ENCODE measurements at places on chromosomes 1 and 21. TPM values are rescaled to one million over a fixed set of nuclear protein-coding genes. Genes with fewer than 3 reads are reported as not detected.

Gene TSSK3
- not detected for total RNA-seq

Gene APOBEC4
- not detected for total RNA-seq

Gene LCE2C
- total RNA-seq = not detected

Gene RAB42
- total RNA-seq = 6.1 TPM

Gene UBE2U
- total RNA-seq = not detected

Gene CMPK1
- 137 TPM for total RNA-seq

Gene LCE6A
- total RNA-seq = not detected

Gene AK5
- 81.3 TPM for total RNA-seq

Gene CTPS1
- 20.9 TPM for total RNA-seq

Gene WDR64
- not detected for total RNA-seq

Gene OR10Z1
- total RNA-seq = not detected

- H3K36me3 ChIP-seq = no peaks in the 10 kb centered on the region
- no peaks in the 10 kb centered on the region for H3K27me3 ChIP-seq
- H3K27ac ChIP-seq = no peak overlapping the region
- H3K4me3 ChIP-seq = no peak overlapping the region
- DNase-seq = no peak
- H3K4me1 ChIP-seq = peaks cover 29% of the 10 kb centered on the region
Observed at GRCh38 chr1:61284248-61284854, 202.0 kb downstream of the NFIA start.

DNA sequence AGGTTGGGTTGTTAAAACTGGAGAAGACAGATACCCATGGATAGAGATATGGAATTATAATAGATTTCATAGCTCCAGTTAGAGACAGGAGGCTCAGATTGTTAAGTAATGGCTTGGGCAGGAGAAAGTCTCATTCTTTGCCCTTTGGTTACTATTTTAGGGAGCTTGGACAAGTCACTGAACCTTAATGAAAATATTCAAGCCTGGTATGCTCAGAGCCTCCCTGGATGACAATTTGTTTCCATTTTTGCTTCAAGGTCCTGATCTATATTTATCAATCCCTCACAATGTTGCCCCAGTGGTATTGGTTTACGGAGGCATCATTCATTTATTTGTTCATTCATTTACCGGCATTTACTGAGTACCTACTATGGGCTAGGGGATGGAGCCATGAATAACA is 37.5 kb downstream of the RCSD1 start:
- no peak overlapping the region for H3K27ac ChIP-seq
- no peak overlapping the region for H3K4me3 ChIP-seq
- DNase-seq = no peak

DNA sequence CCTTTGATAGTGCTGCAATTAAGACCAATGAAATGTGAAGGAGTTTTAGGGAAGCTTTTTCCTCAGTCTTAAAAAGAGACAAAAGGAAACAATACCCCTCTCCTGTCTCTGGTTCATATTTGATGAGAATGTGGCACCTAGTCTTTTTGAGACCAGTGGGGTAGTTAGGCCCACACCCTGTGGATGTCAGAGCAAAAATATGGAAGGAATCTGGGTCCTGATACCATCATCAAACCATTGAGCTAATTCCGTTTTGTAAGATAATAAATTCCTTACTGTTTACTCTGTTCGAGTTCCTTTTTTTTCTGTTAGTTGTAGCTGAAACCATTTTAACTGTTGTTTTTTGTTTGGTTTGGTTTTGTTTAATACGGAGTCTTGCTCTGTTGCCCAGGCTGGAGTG is 33.3 kb downstream of the PTPRC start:
- H3K36me3 ChIP-seq = no peaks in the 10 kb centered on the region
- H3K27ac ChIP-seq = peak overlapping the region; percentile 79
- peak; percentile 76 for DNase-seq
- peaks cover 77% of the 10 kb centered on the region for H3K4me1 ChIP-seq
- no peaks in the 10 kb centered on the region for H3K27me3 ChIP-seq

GRCh38 chr1:51203874-51204245 is 32.2 kb upstream of the RNF11 start:
- no peaks in the 10 kb centered on the region for H3K4me1 ChIP-seq
- no peaks in the 10 kb centered on the region for H3K36me3 ChIP-seq
- no peak overlapping the region for H3K4me3 ChIP-seq
- no peaks in the 10 kb centered on the region for H3K27me3 ChIP-seq
- no peak overlapping the region for H3K27ac ChIP-seq

DNA sequence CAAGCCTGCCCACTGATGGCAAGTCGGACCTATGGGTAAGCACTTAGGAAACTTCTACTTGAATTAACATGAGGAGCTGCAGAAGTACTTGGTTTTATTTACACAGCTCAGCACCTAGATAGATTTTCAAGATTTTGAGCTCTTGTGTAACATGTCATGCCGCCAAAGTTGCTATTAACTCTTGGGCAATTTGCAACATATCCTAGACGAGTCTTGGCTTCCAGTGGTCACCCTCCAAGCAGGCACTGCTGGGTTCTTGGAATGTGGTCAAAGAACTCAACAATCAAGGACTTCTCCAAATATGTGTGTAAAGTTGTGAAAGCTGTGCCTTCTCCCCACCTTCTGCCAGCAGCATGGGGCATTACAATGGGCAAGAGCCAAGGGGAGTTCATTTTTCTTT is 17.8 kb upstream of the GUCA2B start:
- no peaks in the 10 kb centered on the region for H3K4me1 ChIP-seq
- no peak overlapping the region for H3K27ac ChIP-seq
- H3K36me3 ChIP-seq = no peaks in the 10 kb centered on the region
- no peak overlapping the region for H3K4me3 ChIP-seq
- peaks cover 28% of the 10 kb centered on the region for H3K27me3 ChIP-seq
- peak; percentile 14 for DNase-seq

DNA sequence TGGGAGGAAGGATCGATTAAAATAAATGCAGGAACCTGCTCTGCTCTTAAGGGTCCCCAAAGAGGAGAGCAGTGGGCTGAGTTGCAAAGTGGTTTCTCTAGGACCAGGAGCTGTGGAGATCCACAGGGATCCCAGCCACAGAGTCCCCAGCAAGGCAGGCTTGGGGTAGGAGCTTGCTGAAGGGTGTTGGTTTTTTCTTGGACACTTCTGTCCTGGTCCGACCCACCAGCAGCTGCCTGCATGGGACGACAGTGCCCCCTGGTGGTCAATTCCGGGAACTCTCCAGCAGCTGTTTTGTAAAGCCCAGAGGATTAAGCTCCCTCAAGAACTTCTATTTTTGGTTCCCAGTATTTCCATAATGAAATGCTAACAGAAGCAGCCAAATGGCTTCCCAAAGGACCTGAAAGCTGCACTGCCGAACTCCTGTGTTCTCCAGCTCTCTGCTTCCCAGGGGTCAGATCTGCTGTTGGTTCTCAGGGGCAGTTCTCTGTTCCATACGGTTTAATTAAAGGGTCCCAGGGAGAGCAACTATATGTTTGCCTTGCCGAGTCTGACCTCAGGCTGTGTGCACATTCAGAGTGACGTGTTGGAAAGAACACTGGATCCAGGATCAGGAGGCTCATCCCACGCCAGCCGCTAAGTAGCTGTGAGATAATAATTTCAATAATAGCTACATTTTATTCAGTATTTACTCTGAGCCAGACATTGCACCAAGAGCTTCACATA is 23.2 kb downstream of the NENF start:
- H3K4me3 ChIP-seq = no peak overlapping the region
- H3K27ac ChIP-seq = no peak overlapping the region
- peaks cover 4% of the 10 kb centered on the region for H3K4me1 ChIP-seq

DNA sequence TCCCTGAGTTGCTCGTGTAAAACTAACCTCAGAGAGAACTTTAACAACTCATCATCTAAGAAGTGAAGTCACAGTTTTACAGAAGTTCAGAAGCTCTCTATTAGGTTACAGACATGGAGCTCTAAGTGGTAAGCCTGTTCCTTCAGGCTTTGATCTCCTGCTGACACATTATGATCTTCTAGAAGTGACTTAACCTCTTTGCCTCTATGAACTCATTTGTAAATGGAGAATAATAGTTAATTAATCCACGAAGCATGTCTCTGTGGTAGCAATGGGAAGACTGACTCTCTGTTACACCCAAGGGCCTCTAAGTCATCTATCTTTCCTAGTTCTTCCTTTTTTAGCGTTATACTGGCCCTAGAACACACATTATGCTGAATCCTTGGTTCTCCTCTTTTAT is 157.9 kb upstream of the NRIP1 start:
- no peaks in the 10 kb centered on the region for H3K27me3 ChIP-seq
- H3K4me3 ChIP-seq = no peak overlapping the region

DNA sequence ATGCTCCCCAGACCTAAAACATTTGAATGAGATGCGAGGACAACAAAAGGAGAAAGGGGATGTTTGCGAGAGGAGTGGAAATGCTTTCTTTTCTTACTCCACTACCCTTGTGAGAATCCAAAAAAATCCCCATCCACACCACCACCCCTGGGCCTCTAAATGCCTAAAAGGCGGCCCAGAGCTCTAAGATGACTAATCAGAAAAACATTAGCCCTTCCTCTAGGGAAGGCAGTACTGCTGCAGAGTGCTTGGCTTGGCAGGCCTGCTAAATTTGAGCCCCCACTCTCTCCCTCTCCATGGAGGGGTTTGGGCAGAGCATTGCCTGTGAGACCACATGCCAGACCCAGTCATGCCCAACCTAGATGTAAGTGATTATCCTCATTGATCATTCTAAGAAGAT is 347.9 kb downstream of the USH2A start:
- DNase-seq = peak; percentile 44
- H3K36me3 ChIP-seq = no peaks in the 10 kb centered on the region
- H3K27ac ChIP-seq = no peak overlapping the region
- no peak overlapping the region for H3K4me3 ChIP-seq
- H3K27me3 ChIP-seq = peaks cover 7% of the 10 kb centered on the region

GRCh38 chr1:160756849-160757201 is 17.8 kb downstream of the SLAMF7 start:
- H3K27ac ChIP-seq = no peak overlapping the region
- H3K4me3 ChIP-seq = no peak overlapping the region
- H3K27me3 ChIP-seq = no peaks in the 10 kb centered on the region

GRCh38 chr1:176187001-176187400 is 20.1 kb downstream of the COP1 start:
- no peak overlapping the region for H3K27ac ChIP-seq
- no peaks in the 10 kb centered on the region for H3K4me1 ChIP-seq
- H3K36me3 ChIP-seq = no peaks in the 10 kb centered on the region
- H3K4me3 ChIP-seq = no peak overlapping the region

DNA sequence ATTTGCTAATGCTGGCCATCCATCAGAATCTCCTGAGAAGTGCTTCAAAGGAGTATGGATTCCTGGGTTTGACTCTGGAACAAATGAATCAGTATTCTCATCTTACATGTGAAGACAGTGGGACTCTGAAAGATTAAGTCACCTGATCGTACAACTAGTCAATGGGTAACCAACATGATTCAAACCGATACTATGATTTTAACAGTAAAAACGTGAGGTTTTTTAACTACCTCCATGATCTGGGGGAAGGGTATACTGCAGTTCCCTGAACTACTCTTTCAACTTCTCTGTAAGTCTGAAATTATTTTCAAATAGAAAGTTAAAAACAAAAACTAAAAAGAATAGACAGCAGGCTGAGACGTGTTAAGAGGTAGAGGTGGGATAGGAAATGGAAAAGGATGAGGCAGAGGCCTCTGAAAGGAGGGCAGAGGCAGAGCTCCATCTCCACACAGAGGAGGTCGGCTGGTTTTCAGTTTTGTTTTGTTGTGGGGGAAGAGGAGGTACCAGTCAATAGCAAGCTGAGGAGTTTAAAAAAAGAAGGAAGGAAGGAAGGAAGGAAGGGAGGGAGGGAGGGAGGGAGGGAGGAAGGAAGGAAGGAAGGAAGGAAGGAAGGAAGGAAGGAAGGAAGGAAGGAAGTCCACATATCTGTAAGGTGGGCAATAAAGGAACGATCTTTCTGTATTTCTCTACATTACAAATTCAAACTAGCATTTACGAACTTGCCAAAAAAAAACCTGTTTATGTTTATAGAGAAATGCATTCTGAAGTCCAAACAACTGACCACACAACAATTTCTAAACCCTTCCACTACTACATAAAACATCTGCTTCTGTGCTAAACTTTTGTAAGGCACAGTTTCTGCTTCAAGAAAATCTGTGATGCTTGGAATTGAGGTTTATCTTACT is 213.1 kb downstream of the RERE start:
- H3K27me3 ChIP-seq = no peaks in the 10 kb centered on the region
- H3K4me1 ChIP-seq = no peaks in the 10 kb centered on the region
- DNase-seq = no peak

GRCh38 chr1:40966417-40966816 is 13.1 kb upstream of the CTPS1 start:
- H3K4me3 ChIP-seq = no peak overlapping the region
- peaks cover 13% of the 10 kb centered on the region for H3K4me1 ChIP-seq
- no peaks in the 10 kb centered on the region for H3K36me3 ChIP-seq
- no peak overlapping the region for H3K27ac ChIP-seq

DNA sequence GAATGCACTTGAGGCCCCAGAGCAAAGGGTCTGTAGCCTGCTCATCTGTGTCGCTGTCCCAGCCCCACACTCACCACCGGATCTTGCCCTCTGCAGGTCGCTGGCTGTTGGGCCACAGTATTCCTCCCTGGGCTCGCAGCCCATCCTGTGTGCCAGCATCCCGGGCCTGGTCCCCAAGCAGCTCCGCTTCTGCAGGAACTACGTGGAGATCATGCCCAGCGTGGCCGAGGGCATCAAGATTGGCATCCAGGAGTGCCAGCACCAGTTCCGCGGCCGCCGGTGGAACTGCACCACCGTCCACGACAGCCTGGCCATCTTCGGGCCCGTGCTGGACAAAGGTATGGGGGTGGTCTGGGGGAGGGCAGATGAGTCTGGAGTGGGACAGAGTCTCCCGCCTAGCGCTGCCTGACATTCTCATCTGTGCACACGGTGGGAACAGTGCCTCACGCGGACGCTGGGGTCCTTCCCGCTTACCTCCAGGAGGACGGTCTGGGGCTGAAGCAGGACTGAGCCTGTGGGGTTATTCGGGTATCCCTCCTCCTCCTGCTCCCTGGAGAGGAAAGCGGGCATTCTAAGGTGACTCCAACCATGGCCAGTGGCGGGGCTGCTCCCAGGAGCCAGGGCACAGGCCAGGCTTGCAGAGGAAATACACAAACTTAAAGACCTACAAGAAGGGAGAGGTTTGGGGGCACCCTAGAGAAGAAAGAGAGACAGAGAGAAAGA is 15.9 kb downstream of the WNT3A start:
- H3K4me1 ChIP-seq = no peaks in the 10 kb centered on the region
- DNase-seq = no peak
- no peaks in the 10 kb centered on the region for H3K36me3 ChIP-seq
- H3K27me3 ChIP-seq = peaks cover 13% of the 10 kb centered on the region

GRCh38 chr1:68141071-68142021 is 90.9 kb upstream of the DIRAS3 start:
- DNase-seq = peak; percentile 34
- no peak overlapping the region for H3K27ac ChIP-seq
- no peak overlapping the region for H3K4me3 ChIP-seq
- peaks cover 6% of the 10 kb centered on the region for H3K36me3 ChIP-seq
- no peaks in the 10 kb centered on the region for H3K4me1 ChIP-seq

GRCh38 chr1:93360111-93360510 is 14.4 kb downstream of the DR1 start:
- H3K4me1 ChIP-seq = peaks cover 9% of the 10 kb centered on the region
- H3K27ac ChIP-seq = no peak overlapping the region
- H3K4me3 ChIP-seq = no peak overlapping the region
- H3K27me3 ChIP-seq = no peaks in the 10 kb centered on the region
- H3K36me3 ChIP-seq = peaks cover 69% of the 10 kb centered on the region

GRCh38 chr1:204480515-204480914 is 14.1 kb downstream of the PIK3C2B start:
- no peaks in the 10 kb centered on the region for H3K36me3 ChIP-seq
- H3K4me1 ChIP-seq = 0 out of 2 replicates have a peak, but pooled peaks cover 3% of the 10 kb centered on the region
- DNase-seq = no peak
- H3K27ac ChIP-seq = no peak overlapping the region

All from GM23248 (cell line).